ENCODE measurements at places on chromosomes 7 and 10. TPM values are rescaled to one million over a fixed set of nuclear protein-coding genes. Genes with fewer than 3 reads are reported as not detected.
A peak's percentile ranks its signal among the peaks of the same experiment; 100 is the strongest.

DNA sequence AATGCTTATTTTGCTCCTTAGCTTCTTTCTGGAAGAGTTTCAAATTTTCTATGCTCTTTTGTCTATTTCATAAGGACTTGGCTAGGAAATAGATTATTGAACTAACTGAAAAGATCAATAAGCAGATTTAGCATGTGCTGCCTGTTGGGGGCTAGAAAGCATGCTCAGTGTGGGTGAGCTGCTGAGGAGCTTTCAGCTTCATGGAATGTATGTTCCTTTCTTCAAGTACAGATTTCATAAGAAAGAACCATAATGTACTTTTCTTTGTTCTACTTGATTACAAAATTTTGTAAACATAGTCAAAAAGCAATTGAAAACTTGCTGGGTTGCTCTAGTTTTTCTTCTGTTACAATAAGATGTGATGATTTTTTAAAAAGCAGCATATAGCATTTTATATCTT is 73.8 kb downstream of the TAF3 start:
- no peak for DNase-seq

DNA sequence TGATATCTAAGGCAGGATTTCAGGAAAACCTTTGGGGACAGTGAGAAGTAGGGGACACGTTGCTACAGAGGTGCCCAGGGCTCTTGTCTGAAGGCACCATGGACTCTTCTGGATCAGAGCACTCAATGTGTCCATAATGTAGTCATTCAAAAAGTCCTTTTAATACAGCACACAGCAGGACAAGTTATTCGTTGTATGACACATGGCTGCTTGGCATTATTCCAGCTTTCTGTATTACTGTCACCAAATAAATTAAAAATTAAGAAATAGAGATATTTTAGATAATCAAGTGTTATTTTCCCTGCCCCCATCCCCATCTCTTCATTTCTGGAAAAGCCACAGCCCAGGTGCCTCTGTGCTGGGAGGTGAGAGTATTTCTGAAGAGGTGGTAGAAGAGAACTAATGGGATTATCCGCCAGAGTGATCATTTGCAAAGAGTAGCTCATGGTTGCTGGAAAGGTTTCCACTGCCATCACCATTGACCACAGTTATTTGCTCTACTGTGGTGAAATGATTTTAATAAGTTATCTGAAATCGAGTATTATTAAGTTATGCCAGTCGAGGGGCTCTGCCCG is 83.0 kb downstream of the CXCL12 start:
- DNase-seq = no peak

- peak; percentile 94 for DNase-seq
Measured at GRCh38 chr10:44306147-44306710, 78.7 kb downstream of the CXCL12 start.

GRCh38 chr10:19683960-19684359 is 132.3 kb upstream of the PLXDC2 start:
- no peak for DNase-seq

- DNase-seq = no peak
Measured at GRCh38 chr7:82778021-82778420, 334.4 kb upstream of the CACNA2D1 start.

DNA sequence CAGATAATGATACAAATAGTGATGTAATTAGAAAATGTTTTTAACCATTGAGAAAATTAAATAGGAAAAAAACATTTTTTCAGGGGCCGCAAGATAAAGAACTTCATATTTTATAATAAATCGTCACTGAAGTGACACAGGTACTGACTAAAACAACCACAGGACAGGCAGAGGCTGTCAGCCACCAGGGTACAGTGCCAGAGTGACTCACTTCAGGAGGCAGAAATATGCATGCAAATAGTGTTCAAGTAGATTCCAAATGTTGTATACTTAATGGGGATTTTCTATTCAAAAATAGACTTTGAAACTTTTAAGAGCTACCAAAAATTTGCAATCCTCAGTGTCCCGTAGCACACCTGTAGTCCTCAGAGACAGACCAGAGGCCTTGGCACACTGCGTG is 68.6 kb downstream of the FRMPD2 start:
- no peak for DNase-seq

Gene CYP2C19
- not detected for total RNA-seq

DNA sequence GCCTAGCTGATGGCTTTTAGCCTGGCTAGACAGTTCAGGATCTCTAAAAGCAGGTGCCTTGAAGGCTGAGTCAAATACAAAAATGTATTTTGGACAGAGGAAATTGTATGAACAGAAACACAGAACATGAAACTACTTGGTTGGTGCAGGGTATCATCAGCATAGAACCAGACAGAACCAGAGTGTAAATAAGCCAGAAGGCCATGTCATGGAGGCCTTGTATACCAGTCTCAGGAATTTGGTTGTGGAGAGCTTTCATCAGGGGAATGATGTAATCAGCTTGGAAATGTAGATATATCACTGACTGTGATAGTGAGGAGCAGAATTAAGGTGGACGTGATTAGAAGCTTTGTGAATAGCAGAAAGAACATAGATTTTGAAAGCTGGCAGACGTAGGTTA is 82.9 kb downstream of the CFTR start:
- DNase-seq = no peak

DNA sequence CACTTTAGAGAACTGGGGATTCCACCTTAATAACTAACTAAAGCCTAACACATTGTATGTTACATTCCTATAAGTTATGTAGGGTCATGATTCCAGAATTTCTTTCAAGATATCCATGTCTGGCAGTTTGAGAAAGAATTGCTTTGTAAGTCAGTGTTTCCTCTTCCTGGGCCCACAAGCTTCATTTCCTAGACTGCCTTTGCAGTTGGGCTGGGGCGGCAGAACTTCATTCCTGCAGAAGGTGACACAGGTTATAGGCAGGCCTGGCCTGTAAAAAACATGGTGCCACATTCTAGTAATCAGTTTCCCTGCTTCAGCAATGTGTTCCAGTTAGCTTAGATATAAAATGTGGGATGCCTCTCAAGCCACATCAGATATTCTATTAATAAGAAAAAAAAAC is 184.2 kb upstream of the NOBOX start:
- no peak for DNase-seq

Gene TFEC
- under 0.01 TPM for total RNA-seq

GRCh38 chr7:90536449-90536848 is 59.7 kb upstream of the CDK14 start:
- DNase-seq = no peak

DNA sequence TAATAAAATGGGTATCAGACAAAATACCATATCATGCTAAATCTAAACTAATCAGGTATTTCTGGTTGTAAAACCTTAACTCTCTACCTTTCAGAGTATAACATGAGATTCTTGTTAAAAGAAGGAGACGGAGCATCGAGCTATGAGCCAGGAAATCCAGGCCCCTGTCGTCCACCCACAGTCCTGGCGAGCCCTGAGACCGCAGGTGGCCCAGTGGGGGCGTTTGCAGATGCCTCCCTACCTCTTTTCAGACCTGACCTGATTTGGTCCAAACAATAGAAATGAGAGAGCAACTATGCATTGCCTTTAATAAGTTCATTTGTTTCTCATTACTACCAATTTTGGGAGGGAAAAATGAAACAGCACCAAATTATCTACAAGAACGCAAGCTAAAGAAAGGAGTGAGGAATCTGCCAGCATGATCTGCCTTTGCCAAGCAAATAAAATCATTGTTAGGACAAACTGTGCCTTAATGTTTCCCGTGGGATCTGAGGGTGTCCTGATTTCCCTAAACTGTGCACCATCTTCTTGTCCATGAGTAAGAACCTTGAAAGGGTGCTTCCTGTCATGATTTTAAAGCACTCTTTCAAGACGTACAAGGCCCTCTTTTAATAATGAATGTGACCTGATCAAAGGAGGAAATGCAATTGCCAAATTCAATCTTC is 166.7 kb downstream of the TCERG1L start:
- no peak for DNase-seq

Gene NODAL
- not detected for total RNA-seq

- DNase-seq = no peak
Measured at GRCh38 chr10:29023678-29024077, 265.2 kb upstream of the LYZL1 start.

DNA sequence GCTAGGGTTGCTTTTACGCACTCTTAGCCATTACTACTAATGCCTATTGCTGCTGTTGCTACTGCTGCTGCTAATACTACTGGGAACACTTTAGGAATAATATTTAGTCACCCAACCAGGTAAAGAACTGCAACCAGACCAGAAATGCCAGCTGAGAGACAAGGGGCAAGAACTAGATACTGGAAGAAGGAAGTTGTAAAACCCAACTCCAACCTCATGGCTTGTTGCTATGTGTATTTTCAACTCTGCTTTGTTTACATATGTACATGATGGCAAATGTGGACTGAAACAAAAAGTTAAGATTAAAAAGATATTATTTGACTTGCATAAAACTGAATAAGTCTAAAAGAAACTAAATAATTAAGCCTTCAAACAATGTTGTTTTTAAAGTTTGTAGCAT is 177.7 kb downstream of the GNAT3 start:
- DNase-seq = no peak

DNA sequence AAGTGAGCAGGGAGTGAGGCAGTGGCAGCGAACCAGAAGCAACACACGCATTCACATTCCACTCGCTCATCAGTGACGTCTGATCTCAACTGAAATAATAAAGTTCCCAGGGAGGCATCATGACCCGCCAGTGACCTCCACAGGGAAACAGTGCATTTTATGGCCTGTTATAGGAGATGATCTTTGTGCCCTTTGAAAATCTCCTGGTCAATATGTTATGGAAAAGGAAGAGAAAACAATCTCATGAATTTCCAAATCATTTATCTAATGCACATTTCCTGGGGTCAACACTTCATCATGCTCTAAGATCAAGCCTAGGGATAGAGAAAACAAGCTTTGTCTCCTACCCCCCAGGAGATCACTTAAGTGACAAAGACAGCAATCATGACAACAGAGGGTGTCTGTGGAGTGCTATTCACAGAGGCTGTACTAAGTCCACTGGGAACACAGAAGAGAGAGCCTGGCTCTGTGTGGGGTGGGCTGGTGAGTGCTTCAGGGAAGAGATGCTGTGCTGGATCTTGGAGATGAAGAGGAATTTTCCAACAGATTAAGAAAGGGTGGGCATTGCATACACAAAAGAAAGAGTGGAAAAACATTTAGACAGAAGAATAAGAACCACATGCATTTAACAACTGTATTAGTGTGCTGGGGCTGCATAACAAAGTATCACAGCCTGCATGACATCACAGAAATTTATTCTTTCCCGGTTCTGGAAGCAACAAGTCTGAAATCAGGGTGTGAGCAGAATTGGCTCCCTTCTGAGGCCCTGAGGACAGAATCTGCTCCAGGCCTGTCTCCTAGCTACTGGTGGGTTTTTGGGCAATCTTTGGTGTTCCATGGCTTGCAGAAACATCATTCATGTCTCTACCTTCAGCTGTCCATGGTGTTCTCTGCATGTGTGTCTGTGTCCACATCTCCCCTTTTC is 613.9 kb upstream of the IGFBP3 start:
- DNase-seq = no peak

- no peak for DNase-seq
Measured at GRCh38 chr10:86165666-86166065, 200.9 kb downstream of the GRID1 start.

DNA sequence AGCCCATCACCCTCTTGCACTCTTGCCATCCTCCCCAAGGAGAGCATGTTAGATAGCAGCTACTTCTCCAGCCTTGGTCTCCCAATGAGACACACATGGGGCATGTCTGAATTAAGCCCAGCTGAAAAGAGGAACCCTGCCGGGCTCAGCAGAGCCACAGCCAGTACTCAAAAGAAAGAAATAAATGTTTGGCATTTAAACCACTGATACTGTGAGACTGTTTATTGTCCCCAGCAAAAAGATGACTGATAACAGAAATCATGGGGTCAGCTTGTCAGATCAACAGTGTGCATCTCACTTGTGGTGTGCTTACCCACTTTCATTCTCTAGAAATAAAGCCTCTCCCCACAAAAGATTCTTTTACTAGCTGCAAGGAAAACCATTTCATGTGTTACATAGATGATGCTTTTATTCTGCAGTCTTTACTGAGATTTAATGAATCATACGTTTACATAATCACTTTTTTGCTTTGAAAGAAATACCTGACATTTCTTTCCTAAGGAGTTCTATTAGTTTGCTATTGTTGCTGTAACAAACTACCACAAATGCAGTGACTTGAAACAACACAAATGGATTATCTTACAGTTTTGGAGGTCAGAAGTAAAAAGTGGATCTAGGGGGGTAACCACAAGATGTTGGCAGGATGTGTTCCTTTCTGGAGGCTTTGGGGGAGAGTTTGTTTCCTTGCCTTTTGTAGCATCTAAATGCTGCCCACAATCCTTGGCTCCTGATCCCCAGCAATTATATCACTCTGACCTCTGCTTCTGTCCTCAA is 20.9 kb downstream of the ANKRD7 start:
- DNase-seq = no peak

Gene NUTM2E
- not detected for total RNA-seq

DNA sequence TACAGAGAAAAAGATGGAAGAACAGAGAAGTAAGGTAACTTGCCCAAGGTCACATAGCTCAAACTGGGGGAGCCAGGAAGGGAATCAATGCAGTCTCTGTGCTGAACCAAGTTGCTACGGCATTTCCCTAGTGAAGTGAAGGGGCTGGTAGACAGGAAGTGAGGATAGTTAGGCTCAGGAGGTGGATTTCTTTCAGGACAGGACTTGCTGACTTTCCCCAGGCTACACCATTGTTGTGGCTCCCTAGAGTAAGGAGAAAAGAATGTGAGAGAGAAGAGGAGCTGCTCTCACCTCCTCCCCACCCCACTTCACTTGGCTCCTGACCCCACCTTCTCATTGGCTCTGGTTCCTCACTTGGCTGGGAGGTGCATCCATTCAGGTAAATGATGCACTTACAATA is 316.9 kb downstream of the INHBA start:
- DNase-seq = no peak

- peak; percentile 95 for DNase-seq
Measured at GRCh38 chr10:43255634-43256431, 11.0 kb downstream of the RASGEF1A start.

DNA sequence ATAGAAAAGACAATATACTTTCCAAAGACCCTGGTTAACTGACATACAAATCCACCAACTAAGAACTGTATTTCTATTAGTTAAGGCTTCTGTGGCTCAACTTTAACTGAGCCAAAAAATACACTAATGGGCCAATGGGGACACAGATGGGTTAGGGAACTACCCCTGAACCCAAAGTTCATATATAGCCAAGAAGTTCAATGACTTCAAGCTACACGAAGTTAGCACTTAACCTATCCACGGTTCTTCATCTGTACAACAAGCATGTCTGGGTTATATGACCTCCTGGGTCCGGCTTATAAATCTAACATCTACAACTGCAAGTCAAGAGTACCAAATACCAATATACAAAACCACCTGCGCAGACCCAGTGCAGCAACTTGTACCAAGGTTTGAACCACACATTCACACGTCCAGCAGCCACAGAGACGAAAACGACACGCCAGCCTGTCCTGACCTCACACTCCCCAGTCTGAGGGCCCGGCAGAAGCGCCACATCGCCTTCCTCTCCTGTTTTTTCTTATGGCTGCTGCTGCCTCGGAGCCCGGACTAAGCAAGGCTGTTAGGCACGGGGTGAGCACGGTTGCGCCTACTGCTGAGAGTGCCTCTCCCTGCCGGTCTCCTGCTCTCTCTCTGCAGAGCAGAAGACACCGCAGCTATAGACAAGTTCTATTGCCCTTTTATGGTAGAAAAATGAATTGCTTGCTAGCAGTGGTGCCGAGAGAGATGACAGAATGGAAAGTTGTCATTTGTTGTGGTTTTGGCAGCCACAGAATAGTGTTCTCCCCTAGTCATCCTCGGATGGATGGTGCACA is 86.3 kb downstream of the RNF216 start:
- no peak for DNase-seq

Gene TSPAN12
- total RNA-seq = 1.8 TPM

GRCh38 chr7:108261560-108262255 is 131.5 kb upstream of the LAMB4 start:
- DNase-seq = no peak

GRCh38 chr7:5276611-5277010 is 6.1 kb upstream of the SLC29A4 start:
- DNase-seq = peak; percentile 18

Gene HTR5A
- total RNA-seq = not detected
